ENCODE measurements at places on chromosomes 2 and 18. TPM values are rescaled to one million over a fixed set of nuclear protein-coding genes. Genes with fewer than 3 reads are reported as not detected.

GRCh38 chr18:23257137-23257536 is 121.9 kb downstream of the CABLES1 start:
- DNase-seq, result no peak

- no peak for DNase-seq
Observed at GRCh38 chr2:161905389-161906046, 168.5 kb downstream of the DPP4 start.

GRCh38 chr2:240507778-240508251 is 50.0 kb downstream of the ANKMY1 start:
- no peak for DNase-seq

Gene DCTN1
- total RNA-seq, result 124 TPM

Gene CENPA
- total RNA-seq, result 0.30 TPM

All from T-cell (primary cell).